ENCODE measurements at places on chromosomes 13 and 19.

- DNase-seq = no peak
Measured at GRCh38 chr19:12913851-12914690, 5.0 kb downstream of the SYCE2 start.

DNA sequence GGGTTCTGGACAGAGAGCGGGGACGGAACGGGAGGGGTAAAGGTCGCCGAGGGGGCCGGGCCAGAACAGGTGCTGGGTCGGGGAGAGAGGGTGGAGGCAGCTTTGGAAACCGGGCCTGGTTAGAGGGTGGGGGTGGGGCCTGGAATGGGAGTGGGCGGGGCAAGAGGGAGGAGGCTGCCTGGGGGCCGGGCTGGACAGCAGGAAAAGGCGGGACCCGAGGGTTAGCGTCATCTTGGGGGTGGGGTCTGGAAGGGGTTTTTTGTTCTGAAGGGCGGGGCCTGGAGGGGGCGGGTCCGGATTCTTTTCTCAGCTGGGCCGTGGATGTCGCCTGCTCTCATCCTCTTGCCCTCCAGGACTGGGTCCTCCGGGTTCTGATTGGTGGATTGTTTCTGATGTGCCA, 4.3 kb upstream of the ZNF813 start:
- no peak for DNase-seq

- no peak for DNase-seq
Measured at GRCh38 chr19:4713384-4713951, 10.2 kb downstream of the DPP9 start.

- no peak for DNase-seq
Measured at GRCh38 chr13:106159295-106160195, 375.9 kb downstream of the EFNB2 start.

DNA sequence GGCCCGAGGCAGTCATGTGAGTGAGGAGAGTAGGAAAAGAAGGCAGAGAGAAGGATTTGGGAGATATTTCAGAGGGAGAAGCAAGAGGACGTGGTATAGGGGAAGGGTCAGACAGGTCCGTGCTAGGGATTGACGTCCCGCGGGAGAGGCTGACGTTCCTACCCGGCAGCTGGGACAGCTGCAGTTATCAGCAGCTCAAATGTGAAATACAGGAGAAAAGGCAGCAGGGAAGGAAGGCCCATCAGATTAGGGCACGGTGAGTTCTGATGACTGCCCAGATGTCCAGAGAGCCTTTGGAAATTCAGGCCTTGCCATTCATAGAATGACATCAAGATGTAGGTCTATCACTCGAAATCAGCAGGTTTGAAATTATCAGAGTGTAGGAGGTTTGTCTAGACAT, 88.4 kb downstream of the IRS2 start:
- DNase-seq = no peak

- DNase-seq = no peak
Measured at GRCh38 chr19:55459950-55460657, 1.3 kb downstream of the ISOC2 start.

GRCh38 chr19:4062419-4063368, 4.0 kb downstream of the ZBTB7A start:
- DNase-seq = no peak

GRCh38 chr19:34308381-34309367, 54.3 kb downstream of the GARRE1 start:
- no peak for DNase-seq

DNA sequence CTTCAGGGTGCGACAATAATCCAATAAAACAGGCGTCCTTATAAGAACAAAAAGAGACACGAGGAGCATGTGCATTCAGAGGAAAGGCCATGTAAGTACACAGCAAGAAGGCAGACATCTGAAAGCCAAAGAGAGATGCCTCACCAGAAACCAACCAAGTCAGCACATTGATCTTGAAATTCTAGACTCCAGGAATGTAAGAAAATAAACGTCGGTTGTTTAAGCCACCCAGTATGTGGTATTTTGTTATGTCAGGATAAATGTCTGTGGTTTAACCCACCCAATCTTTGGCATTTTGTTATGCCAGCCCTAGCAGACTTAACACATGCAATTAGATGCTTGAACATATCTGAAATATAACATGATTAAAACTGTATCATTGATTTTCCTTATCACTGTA, 452.0 kb downstream of the SLITRK6 start:
- no peak for DNase-seq

GRCh38 chr13:37340901-37341670, 235.6 kb upstream of the CSNK1A1L start:
- DNase-seq = no peak

DNA sequence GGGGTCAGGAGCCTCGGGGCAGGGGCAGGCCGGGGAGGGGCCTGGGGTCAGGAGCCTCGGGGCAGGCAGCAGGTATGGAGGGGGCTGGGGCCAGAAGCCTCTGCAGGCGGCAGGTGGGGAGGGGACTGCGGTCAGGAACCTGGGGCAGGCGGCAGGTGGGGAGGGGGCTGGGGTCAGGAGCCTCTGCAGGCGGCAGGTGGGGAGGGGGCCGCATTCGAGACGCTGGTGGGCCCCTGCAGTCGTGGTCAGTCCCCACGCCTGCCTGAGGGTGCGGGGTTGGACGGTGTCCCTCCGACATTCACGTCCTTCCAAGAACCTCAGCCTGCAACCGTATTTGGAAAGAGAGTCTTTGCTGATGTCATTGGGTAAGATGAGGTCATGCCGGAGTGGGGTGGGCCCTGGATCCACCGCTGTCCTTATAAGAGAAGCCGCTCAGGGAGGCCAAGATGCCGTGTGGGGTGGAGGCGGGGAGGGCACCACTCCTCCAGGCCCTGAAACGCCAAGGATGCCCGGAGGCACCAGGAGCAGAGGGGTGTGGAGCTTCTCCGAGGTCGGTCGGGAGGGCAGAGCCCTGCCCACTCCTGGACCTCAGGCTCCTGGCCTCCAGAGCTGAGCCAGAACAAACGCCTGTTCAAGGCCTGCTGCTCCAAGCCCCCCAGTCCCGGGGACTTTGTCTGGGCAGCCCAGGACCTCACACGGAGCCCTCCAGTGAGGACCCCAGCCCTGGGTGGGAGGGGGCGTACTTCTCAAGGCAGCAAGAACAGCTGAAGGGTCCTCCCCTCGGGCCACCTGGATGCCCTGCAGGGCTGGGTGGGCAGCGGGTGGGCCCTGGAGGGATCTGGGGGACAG, 30.1 kb downstream of the PIP5K1C start:
- DNase-seq = no peak

DNA sequence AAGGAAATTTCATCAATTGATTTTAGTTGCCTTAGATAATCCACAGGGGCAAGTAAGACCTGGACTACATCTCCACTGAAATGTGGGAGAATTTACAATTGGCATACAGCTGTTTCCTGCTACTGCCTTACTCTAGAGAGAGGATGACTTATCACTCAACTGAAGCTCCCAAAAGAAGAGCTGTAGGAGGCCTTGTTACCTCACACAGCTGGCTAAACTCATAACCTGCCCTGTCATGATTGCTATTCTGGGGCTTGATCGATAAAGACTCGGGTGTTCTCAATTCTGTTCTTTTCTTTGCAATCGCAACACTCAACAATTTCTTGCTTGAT, 1396.4 kb downstream of the EFNB2 start:
- DNase-seq = no peak

GRCh38 chr19:55305491-55305890, 19.6 kb downstream of the TMEM150B start:
- DNase-seq = peak; percentile 16

DNA sequence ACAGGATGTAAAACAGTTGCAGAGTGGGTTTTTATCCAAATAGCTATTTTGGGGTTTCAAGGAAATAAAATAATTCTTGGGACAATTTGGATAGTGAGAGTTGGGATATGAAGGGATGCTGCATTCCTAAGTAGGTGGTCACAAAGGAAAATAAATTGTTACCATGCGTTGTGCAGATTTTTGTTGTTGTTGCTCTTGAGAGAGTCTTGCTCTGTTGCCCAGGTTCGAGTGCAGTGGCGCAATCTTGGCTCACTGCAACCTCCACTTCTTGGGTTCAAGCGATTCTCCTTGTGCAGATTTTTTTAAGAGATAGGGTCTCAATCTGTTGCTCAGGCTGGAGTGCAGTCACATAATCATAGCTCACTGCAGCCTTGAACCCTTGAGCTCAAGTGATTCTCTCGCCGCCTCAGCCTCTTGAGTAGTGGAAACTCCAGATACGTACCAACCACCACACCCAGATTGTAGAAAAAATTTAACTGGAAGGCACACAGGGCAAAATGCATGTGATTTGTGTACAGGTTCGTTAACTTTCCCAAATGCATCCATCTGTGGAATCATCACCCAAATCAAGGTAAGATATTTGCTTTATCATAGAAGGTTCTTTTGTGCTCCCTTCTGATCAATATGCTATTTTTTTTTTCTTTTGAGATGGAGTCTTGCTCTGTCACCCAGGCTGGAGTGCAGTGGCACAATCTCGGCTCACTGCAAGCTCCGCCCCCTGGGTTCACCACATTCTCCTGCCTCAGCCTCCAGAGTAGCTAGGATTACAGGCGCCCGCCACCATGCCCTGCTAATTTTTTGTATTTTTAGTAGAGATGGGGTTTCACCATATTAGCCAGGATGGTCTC, 16.0 kb downstream of the SLC1A5 start:
- DNase-seq = no peak

DNA sequence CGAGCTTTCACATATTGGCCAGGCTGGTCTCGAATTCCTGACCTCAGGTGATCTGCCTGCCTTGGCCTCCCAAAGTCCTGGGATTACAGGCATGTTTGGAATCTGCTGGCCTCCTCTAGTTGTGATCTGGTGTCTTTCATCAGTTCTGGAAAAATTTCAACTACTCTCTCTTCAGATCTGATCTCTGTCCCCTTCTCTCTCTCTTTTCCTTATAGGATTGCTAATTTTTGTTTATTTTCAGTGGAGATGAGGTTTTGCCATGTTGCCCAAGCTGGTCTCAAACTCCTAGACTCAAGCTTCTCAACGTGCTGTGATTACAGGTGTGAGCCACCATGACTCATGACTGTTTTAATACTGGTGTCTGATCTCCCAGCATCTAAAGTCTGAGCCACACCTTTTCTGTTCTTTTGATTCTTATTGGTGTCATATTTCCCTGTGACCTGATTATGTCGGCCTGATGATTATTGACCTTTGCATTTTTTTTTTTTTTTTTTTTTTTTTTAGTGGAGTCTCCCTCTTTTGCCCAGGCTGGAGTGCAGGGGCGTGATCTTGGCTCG, 10.4 kb upstream of the NANOS2 start:
- DNase-seq = no peak

GRCh38 chr13:99327126-99327525, 19.9 kb upstream of the GPR183 start:
- DNase-seq = no peak

GRCh38 chr19:6877766-6878165, 9.6 kb upstream of the ADGRE1 start:
- no peak for DNase-seq

DNA sequence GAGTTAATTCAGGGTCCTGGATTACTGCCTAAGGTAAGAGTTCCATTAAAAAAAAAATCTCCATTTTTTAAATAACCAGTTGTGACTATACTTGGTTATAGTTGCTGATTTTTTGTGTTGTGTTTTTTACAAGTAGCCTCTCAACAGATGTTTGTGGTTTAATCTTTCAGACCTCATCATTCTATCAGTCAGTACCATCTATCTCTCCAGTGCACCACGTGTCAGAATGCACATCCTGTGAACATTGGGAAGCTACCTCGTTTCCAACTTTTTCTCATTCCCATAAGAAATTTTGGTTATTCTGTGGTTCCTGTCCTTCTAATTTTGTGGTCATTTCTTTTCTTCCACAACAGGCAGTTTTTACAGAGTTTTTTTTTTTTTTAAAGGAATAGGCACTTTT, 39.2 kb downstream of the WDFY2 start:
- no peak for DNase-seq

DNA sequence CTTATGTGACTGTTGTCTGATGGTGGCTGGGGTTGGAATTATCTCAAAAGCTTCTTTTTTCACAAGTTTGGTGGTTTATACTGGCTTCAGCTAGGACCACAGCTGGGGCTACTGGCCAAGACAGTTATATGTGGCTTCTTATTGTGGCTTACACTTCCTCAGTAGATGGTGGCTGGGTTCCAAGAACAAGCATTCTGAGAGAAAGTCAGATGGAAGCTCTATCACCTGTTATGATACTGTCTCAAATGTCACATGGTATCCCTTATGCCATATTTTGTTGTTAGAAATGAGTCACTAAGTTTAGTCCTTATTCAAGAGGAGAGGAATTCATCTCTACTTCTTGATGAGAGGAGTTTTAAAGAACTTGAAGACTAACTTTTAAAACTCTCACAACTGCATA, 41.6 kb downstream of the NDFIP2 start:
- no peak for DNase-seq

DNA sequence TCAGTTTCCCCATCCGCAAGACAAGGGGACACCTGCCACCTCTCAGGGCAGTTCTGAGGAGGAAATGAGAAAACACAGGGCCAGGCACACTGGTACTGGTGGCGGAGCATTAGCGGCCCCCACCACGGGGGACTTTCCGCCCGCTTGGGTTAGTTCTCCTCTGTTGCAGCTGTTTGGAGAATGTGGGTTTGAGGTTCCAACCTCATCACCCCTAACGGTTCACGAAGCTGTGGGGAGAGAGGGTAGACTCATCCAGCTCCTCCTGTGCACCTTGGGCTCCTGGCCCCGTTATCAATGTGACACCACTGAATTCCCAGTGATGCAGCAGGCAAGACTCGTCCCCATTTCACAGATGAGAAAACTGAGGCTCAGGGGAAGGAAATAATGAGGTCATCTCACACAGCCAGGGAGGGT, 10.3 kb downstream of the PTPRS start:
- no peak for DNase-seq

DNA sequence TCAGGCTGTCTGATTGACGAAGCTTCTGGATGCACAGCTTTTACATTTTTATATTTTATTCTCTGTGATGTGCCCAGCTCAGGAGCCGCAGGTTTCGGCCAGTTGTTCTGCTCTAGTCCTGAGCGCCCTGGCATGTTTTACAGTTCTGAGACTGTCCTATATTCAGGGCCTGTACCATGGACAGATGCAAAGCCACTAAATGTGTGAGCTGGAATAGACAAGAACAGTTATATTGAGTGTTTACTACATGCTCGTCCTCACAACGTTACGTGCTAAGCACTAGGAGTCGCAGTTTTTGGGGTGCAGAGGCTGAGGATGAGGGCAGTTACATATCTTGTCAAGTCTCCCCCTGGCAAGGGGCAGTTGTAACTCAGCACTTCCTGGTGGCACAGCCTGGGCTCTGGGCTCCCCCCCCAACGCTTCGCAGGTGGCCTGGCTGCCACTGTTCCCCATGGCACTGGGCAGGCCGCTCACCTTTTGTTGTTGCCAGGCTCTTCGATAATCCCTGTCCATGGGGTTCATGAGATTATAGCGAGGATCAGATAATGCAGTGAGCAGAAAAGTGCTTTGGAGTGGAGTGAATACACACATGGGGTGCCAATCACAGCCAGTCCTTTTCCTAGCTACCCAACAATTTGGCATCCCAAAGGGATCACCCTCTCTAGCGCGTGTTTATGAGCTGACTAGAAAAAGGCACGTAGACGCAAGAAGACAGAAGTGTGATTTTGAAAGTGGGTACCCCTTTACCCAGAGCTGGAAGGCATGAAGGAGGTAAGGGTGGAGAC, 23.5 kb downstream of the ARL11 start:
- no peak for DNase-seq
